ENCODE measurements at places on chromosomes 13 and 19.

GRCh38 chr19:33300894-33301143, 1.5 kb downstream of the CEBPA start:
- no peak for DNase-seq

DNA sequence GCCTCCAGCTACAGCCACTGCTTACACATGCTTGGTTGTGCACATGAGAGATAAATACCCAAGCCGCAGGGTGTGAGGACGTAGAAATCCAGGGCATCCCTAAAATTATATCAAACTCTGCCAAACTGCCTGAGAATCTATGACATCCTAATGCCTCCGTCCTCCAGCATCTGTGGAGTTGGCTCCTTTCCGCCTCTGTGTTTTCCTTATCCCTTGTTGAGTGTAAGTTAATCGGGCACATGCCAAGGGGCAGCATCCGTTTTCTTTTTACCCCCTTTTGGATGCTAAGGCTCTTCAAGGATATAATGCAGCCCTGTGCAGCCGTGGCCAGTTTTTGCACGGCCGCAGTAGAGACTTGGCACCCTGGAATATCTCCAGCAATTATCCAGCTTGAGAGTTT, 66.5 kb downstream of the COL4A2 start:
- DNase-seq = no peak

- DNase-seq = no peak
Measured at GRCh38 chr13:110156301-110157049, 150.5 kb downstream of the COL4A1 start.

DNA sequence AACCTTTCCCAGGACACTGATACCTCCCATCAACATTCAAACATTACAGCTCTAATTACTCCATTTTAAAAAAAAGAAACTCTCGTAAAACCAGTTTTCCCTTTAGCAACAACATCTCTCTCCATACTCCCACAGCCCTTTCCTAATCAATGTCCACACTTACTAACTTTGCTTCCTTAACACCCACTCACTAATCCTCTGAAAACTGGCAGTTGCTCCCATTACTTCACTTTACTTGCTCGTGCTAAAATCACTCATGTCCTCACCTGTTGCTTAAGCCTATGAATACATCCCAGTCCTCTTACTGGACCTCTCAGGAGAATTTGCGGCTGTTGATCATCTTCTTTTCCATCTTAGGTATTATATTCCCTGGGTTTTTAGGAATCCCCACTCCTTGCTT, 44.8 kb downstream of the RBM26 start:
- DNase-seq = no peak

DNA sequence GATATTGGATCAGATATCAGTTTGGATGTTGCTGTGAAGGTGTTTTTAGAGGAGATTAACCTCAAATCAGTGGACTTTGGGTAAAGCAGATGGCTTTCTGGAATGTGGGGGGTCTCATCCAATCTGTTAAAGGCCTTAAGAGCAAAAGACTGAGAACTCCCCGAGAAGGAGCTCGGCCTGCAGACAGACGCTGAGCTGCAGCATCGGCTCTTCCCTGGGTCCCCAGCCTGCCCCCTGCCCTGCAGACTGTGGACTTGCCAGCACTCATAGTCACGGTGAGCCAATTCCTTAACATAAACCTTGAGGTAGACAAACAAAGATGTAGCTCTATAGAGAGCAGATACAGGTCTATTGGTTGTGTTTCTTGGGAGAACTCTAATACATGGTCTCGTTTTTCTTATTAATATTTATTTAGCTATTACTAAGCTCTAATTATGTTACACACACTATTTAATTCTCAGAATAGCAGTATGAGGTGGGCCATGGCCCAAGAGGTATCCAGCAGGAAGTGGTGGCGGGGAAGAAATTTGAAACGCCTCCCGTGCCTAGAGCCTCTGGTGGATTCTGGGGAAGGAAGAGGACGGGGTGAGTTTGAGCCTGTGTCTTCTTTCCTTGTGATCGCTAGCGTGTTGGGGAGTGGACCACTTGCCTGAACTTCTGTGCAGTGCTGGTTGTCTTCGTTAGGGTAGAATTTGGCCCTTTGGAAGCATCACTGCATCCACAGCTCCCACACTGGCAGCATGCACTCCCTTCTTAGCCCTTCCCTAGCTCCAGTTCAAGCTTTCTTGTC, 305.3 kb downstream of the TEX29 start:
- no peak for DNase-seq

- no peak for DNase-seq
Measured at GRCh38 chr19:34504809-34505291, 23.3 kb downstream of the WTIP start.

GRCh38 chr13:81302125-81302524, 961.2 kb upstream of the SPRY2 start:
- DNase-seq = no peak

GRCh38 chr13:90485436-90485835, 862.1 kb upstream of the MIR17HG start:
- DNase-seq = no peak

- DNase-seq = peak; percentile 37
Measured at GRCh38 chr19:7852851-7853769, 21.1 kb downstream of the PRR36 start.

- DNase-seq = no peak
Measured at GRCh38 chr13:74270018-74270417, 135.8 kb upstream of the KLF12 start.

DNA sequence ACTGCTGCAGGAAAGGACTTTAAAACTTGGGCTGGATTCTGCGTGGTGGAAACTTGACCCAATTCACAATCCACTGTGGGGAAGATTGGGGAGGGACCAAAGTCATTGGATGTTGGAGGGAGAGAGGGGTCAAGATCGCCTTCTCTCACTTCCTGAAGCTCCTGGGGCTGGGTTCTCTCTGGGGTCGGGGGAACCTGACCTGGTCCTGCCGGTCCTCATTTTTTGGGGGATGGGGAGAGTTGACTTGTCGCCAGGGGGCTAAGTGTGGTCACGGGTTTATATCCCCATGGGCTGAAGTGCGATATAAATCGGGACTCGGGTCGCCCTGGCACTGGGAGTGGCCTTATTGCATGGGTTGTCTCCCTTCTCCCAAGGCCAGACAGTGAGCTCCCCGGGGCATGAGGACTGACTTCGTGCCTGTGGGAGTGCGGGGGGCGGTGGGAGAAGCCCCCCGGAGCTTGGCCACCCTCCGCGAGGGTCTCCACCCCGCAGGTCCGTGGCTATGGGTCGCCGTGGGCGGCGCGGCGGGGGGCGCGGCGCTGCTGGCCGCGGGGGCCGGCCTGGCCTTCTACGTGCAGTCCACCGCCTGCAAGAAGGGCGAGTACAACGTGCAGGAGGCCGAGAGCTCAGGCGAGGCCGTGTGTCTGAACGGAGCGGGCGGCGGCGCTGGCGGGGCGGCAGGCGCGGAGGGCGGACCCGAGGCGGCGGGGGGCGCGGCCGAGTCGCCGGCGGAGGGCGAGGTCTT, 6.3 kb downstream of the ICAM5 start:
- DNase-seq = no peak

DNA sequence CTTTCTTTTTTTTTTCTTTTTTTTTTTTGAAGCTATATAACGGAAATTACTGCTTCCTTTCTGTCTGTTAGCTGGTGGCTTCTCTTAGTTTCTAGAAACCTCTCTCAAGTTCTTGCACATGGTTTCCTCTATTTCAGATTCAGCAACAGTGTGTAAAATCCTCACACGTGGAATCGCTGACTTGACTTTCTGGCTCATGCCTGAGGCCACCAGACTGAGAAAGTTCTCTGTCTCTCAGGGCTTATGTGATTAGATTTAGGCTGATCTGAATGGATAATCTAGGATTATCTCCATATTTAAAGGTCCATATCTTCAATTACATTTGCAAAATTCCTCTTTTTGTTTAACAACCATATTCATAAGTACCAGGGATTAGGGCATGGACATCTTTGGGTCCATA, 856.3 kb upstream of the SLITRK6 start:
- no peak for DNase-seq

DNA sequence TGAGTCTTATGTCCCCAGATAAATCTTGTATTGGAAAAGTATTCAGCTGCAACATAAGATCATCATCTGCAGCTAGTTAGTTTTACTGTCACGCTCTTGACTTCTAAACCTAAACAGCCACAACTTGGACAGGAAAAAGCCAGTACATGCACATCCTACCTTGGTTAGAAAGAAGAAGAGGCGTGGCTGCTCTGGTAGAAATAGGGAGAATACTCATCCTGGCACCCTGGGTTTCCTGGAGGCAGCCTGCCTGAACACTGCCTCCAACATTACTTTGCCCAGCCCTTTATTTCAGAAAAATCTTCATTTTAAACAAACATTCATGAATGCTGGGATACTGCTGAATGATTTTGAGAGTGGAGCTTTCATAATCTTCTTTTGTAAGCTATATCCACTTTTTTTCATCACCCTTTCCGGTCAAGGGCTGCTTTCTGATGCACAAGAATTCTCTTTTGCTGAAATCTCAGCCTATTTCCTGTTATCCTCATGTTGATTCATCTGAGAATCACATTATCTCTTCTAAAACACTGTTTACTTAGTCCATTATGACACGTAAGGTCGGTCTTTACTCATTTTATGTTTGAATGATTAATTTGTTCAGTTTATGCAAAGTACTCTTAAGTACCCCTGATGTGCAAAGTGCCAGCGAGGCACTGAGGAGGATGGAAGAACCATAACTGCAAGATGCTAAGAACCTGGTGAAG, 55.2 kb downstream of the STARD13 start:
- no peak for DNase-seq

All from stimulated activated CD4-positive, alpha-beta T cell treated with anti-CD3 and anti-CD28 coated beads, Interleukin-2, amount 100 ng/mL, for 4 hours (primary cell).